ENCODE measurements at places on chromosomes 1 and 21. TPM values are rescaled to one million over a fixed set of nuclear protein-coding genes. Genes with fewer than 3 reads are reported as not detected.

CYP4Z1 gene
- total RNA-seq: 0.25 TPM

LPAR3 gene
- 0.74 TPM for total RNA-seq

ALG14 gene
- total RNA-seq: 1.5 TPM

KRTAP10-11 gene
- total RNA-seq: not detected

SH2D2A gene
- total RNA-seq: 0.25 TPM

PGLYRP4 gene
- total RNA-seq: not detected

GJB5 gene
- not detected for total RNA-seq

PTGFR gene
- total RNA-seq: 4.9 TPM
